ENCODE measurements at places on chromosomes 4 and X.

DNA sequence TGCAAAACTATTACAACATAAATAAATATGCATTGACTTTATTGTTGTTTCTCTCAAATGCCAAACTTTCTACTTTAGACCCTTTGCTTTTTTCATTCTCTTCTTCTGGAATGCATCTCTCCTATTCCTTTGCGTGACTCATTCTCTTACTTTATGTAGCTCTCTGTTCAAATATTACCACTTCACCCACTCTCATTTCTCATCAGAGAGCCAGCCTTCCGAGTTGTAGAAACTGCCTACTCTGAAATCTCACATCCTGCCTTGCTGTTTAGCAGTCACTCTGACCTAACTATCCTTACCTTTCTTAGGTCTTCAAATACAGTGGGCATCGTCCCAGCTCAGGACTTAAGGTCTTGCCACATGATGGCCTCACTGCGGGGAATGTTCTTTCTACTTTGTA is 143.5 kb downstream of the GALNTL6 start:
- DNase-seq = no peak

DNA sequence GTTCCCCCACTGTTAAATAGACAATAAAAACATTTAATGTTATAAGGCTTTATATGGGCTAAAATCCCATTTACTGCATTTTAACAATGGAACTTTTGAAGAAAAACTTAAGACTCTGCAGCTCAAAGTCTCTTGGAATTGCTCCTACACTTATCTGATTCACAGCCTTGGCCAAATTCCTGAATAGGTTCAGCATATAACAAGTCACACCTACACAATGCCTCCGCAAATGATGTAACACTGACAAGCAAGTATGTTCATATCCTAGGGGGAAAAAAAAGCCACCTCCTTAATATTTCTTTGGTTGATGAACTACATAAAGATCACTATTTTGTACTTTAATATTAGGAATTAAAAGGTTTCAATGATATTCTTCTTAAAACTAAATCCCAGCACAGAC is 34.5 kb downstream of the RPS6KA6 start:
- DNase-seq = no peak

GRCh38 chr4:157270108-157270507 is 49.6 kb downstream of the GRIA2 start:
- DNase-seq = no peak

GRCh38 chr4:24489870-24490269 is 94.5 kb downstream of the DHX15 start:
- no peak for DNase-seq

DNA sequence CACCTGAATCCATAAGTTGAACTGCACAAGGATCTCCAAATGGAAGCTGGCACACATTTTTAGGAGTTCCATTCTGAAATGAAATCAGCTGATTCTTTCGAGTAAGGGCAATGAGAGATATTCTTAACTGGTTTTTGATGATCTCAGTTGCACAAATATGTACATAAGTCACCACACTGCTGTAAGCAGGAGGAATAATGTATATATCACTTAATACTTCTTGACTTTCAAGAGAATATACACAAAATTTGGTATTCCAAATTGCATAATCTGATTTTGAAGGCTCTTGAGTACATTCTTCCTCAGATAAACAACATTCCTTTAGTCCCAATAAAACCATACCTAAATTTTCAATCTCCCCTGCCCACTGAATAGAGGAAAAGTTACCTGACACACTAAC is 8.2 kb downstream of the FANCB start:
- DNase-seq = no peak

DNA sequence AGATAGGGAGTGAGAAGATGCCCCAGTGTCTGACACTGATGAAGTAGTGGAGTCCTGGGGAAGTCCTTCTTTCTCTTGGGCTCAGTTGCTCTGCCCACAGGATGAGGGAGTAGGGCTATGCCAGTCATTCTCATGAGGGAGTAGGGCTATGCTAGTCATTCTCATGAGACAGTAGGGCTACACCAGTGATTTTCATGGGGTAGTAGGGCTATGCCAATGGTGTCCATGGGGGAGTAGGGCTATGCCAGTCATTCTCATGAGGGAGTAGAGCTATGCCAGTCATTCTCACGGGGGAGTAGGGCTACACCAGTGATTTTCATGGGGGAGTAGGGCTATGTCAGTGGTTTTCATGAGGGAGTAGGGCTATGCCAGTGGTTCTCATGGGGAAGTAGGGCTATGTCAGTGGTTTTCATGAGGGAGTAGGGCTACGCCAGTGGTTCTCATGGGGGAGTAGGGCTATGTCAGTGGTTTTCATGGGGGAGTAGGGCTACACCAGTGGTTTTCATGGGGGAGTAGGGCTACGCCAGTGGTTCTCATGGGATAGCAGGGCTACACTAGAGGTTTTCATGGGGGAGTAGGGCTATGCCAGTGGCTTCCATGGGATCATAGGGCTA is 43.3 kb upstream of the SOD3 start:
- no peak for DNase-seq

GRCh38 chr4:13537011-13537831 is 7.1 kb downstream of the NKX3-2 start:
- no peak for DNase-seq

DNA sequence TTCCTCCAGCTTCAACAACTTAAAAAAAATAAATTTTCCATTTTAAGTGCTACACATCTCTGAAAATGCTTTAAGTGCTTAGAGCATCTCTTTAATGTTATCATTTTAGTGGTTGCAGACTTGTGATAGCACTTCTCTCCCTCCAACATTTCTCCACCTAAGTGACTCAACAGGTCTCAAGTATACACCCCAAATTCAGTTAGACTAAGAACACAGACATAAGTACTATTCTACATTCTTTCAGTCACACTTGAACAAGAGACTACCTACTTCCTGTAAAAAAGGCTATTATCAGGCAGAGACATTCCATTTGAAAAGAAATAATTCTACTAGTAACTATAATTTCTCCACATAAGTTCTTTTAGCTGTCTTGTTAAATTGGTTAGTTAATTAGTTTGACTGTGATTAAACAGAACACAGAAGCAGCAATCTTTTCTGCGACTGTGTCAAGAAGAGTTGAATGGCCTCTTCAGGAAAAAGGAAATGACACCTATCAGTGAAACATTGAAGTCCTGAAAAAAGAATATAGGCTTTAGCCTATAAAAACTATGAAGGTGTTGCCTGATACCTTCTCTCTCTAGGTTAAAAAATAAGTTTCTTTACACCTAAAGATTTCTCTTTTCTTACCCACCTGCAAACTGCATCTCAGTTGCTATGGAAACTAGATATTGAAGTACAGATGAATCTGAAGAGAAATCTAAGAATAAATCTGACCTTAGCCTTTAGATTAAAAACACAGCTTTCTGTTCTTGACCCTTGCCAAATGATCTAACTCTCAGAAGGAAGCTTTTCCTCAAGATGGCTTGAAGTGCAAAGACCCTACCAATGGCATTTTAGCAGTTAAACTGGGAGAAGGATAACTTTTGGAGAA is 18.0 kb downstream of the NAF1 start:
- no peak for DNase-seq

DNA sequence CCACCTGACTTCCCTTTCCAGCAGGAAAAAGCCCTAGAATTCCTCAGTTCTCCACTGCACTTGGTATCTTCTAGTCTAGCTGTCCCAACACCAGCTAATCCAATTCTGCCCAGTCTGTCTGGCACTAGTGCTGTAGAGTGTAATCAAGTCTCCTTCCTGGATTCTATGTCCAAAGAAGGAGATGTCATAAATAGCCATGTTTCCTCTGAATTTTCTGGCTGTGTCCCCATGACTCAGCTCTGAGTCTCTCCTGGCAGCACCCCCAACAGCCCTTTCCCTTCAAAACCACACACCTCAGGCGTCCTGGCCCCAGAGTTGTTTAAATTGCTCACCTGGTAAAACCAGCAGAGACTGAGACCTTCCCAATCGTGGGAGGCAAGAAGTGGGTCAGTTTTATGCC is 197.2 kb downstream of the GRXCR1 start:
- no peak for DNase-seq

- DNase-seq = no peak
Measured at GRCh38 chrX:109643687-109644086, 18.7 kb upstream of the KCNE5 start.

DNA sequence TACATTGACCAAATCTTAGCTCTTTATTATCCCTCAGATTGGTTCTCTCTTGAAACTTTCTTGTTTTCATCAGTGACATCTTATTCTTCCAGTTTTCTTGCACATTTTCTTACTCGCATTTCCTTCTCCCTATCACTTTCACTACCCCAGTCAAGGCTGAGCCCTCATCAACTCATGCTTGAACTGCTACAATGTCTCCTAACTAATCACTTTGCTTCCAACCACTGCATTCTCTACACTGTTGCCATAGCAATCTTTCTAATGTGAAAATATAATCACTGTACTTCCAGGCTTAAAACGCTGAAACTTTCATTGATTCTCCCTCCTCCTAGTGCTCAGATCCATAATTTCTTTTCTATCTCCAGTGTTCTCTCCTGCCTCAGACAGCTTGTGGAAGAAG is 22.2 kb upstream of the LPAR4 start:
- DNase-seq = no peak

- no peak for DNase-seq
Measured at GRCh38 chr4:44772340-44772739, 46.0 kb upstream of the GNPDA2 start.

DNA sequence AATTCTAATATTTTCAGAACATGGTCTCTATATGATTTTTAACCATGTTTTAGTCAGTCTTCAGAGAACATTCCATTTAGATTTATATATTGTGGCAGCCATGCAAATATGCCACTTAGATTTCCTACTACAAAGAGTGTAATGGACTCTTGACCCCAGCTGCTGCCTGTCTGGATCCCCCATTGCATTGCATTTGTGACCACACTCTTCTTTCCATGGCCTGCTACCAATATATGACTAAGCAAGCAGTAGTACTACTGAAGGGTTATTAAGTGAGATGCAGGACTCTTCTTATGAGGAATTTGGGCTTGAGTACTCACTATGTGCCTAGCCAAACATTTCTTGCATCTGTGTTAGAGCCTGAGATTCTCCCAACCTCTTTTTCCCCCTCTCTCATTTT is 306.8 kb downstream of the PDHA2 start:
- no peak for DNase-seq

DNA sequence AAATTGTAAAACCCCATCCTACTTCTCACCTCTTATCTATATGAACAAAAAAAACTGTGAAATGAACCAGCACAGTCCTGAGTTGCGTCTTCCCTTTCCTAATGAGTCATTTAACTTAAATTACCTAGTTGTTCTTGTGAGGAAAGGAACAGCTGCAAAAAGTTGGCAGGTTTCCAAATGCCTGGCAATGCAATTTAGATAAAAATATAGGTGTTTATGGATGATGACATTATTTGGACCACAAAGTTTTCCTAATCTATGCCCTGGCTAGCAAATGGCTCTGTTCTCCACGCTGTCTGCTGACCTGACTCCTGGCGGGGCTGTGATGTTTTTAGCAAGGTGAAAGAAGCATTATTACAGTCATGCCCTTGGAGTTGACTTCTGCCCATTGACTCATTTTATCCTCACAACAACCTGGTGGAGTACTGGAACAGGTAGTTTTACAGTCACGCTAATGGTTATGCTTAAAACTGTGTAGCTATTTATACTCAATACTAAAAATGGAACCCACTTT is 29.8 kb upstream of the RELL1 start:
- DNase-seq = no peak

GRCh38 chrX:45756557-45756956 is 555.9 kb upstream of the DIPK2B start:
- DNase-seq = no peak

DNA sequence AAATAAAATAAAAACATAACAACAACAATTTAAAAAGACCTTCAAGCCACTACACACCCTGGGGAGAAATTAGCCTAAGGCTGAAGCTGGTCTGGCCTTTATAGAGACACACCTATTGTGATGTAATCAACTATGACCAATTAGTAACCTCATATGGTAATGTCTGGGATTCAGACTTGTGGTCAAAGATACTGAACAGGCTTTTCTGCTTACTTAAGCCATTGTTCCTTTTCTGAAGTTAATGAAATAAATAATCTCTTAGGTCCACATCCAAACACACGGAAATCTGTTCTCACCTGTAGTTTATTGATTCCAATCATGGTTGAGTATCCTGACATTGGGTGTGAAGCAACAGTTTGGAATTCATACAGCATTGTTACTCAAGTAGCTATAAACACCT is 152.5 kb downstream of the PLS3 start:
- no peak for DNase-seq

GRCh38 chr4:89300499-89300898 is 7.1 kb downstream of the GPRIN3 start:
- DNase-seq = no peak

DNA sequence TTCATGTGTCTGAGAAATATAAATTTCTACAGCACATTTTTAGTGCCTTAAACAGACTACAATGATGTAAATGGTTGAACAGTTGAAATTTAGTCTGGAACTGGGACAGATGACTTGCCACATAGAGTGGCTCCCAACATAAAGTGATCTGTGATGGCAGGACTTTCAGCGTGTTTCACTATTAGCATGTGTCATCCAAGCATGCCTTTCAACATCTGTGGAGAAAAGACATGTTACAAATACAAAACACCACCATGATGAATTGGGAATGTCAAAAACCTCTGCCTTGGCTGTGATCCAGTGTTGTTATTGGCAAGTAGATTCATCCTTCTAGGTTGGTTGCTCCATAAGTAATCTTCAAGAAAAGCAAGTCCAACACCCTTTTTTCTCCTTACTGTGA is 348.7 kb downstream of the MAPK10 start:
- DNase-seq = no peak

GRCh38 chr4:150140774-150141400 is 62.6 kb downstream of the DCLK2 start:
- no peak for DNase-seq

- DNase-seq = no peak
Measured at GRCh38 chr4:105641845-105642244, 66.6 kb downstream of the INTS12 start.

DNA sequence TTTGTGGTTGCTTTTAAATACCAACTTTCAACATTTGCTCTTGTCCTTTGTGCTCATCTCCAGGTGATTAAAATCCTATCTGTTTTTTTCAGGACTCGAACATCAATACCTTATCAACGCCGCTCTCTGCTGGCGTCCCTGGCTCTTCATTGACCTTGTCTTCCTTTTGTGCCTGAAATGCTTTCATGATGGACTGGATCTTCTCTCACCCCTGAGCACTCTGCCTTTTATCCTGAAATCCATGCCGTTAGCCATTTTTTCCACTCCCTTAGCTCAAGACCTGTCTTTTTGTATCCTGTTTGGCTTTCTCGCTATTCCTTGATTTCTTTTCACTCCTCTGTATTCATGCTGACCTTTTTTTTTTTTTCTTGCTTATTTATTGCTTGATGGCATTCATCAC is 549.5 kb upstream of the CPEB2 start:
- DNase-seq = no peak

All from neural crest cell (in vitro differentiated cells).